ENCODE measurements at places on chromosomes 5 and 9.
A peak's percentile ranks its signal among the peaks of the same experiment; 100 is the strongest.

DNA sequence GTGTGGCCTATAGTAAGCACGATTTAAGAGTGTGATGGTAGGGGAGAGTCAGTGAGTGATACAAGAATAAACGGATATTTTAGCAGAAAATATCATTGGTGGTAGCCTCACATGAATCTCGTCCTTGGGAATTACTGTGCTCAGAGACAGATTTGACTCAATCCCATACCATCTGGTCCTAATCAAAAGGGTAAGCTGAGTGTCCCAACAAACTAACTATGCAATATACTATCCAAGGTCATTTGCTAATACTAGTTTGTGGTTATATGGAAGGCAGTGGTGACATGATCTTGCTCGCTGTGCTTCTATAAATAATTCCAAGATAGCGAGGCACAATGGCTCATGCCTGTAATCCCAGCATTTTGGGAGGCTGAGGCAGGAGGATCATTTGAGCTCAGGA is 103.2 kb downstream of the TRPM6 start:
- no peak for DNase-seq

GRCh38 chr9:126945682-126946081 is 31.1 kb downstream of the RALGPS1 start:
- DNase-seq: no peak

GRCh38 chr5:59091965-59092364 is 509.1 kb downstream of the RAB3C start:
- no peak for DNase-seq

- DNase-seq: no peak
Measured at GRCh38 chr9:130905125-130905901, 8.7 kb upstream of the QRFP start.

DNA sequence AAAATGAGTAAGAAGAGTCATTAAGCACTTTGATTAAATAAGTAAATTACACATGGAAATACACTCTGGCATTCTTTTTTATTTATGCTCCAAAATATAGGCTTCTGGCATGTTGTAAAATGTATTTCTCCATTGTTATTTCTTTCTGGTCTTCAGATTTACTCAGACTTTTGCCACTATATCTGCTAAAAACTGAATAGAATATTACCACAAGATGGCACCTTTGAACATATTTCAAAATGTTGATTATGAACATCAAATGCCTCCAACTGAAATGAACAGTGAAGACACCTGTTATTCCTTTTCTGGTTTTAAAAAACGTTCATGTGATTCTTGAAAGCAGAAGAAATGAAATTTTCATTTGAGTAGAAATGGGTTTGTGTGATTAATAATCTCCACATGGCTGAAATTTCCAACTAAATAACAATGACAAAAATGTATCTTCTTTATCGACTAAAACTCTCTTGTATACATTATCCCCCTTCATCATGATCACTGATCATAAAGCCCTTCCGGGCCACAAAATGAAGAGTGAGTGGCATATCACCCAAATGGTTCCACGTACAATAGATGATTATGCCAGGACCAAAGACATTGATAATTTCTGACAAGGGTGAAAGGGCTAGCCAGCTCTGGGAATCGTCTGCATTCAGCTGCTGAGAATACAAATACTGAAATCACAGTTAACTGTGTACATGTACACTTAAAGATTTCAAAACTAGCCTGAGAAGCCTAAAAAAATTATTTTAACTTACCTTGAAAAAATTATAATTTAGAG is 23.8 kb downstream of the TYRP1 start:
- DNase-seq: peak; percentile 23

- peak; percentile 56 for DNase-seq
Measured at GRCh38 chr5:14071433-14071832, 71.7 kb upstream of the TRIO start.

DNA sequence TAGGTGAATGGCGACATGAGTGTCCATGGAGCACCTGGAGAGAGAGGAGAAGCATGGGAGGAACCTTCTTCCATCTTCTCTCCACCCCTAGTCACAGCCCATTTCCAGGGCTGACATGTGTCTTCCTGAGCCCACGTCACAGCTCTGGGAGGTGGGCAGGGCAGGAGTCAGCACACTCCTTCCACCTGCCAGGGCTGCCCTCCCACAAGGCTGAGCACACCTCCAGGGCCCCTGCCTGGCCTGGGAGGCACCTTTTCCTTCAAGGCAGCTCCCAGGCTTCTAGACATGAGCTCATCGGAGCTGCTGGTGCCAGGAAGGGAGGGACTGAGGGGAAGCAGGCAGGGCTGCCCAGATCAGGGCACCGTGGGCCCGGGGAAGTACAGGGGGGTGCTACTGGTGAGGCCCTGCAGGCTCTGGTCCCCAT is 13.6 kb upstream of the SYNPO start:
- no peak for DNase-seq
